ENCODE measurements at places on chromosomes 2 and 18. TPM values are rescaled to one million over a fixed set of nuclear protein-coding genes. Genes with fewer than 3 reads are reported as not detected.

The G6PC2 gene
- total RNA-seq, result not detected

The UPP2 gene
- total RNA-seq, result not detected

The PROKR1 gene
- total RNA-seq, result not detected

The STARD6 gene
- total RNA-seq, result not detected

The CGREF1 gene
- total RNA-seq, result 19.8 TPM

Data from thoracic aorta (tissue), 2 donors.